ENCODE measurements at places on chromosomes 1 and 21.

GRCh38 chr1:33086384-33086850, 5.5 kb downstream of the AZIN2 start:
- DNase-seq = peak; percentile 79

- DNase-seq = peak; percentile 46
Measured at GRCh38 chr1:5975133-5975880, 16.9 kb downstream of the NPHP4 start.

- no peak for DNase-seq
Measured at GRCh38 chr1:178693366-178693765, 31.7 kb upstream of the RALGPS2 start.

GRCh38 chr1:84385347-84385746, 12.9 kb upstream of the DNASE2B start:
- no peak for DNase-seq

DNA sequence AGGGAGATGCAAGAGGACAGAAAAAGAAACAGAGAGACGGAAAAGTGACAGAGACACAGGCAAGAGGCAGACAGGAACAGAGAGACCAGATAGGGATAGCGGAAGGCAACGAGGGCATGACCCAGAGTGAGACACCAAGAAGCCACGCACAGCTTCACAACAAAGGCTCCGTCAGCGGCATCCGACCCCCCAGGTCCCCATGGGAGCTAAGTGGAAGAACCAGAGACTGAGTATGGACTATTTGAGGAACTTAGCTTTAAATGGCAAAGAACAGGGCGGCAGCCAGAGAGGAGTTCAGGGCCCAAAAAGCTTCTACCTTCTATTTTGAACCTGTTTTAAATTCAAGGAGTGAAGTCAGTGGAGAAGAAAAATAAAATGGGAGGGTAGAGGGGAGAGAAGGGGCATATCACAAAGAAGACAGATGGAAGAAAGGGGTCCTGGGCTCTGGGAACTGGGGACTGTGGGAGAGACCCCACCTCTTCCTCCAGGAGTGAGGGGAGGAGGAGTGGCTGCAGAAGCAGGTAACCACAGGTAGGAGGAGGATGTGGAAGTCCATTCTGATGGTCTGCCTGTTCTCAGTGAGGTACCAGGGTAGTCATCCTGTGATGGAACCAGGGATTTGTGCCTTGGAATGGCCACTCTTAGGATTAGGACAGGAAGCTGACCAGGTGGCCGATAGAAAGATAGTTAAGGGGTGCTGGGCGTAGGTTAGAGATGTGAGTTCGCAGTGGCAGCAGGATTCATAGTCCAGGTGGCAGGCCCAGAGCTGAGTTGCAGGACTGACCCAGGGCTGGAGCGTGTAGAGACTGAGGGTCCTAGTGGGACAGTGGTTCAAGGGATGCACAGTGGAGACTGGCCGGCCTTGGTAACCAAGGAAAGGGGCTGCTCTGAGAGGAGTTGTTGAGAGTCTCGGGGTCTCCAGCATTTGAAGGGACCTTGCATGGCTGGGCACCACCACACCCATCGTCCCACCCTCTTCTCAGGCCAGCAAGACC, 37.7 kb downstream of the CSMD2 start:
- no peak for DNase-seq

DNA sequence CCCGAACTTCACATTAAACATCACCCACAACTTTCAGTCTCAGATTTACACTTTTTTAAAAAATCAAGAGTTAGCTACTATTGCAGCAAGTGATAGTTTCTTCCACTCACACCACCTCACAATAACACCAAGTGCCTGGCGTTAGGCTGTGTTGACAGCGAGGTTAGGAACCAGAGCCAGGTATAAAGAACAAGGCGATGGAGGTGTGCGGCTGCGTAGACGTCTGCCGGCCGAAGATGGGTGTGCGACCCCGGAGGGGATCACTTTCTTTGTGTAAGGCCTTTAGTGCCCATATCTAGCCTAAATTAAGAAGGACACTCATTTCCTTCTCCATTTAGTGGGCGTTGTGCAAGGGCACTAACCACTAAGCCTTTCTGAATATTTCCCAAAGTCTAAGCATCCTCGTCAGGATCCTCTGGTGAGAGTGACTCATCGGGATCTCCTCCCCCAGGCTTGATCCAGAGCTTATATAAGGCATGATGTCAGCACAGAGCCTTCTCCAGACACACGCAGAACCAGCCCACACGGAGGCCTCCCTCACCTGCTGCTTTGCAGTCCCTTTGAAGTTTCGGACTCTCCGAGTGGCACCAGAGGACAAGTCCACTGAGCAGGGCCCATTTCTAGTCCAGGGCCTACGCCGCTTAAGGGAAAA, 11.8 kb downstream of the NHLH2 start:
- DNase-seq = no peak

- no peak for DNase-seq
Measured at GRCh38 chr1:116585886-116586285, 15.1 kb upstream of the CD58 start.

GRCh38 chr1:147217141-147217540, 8.0 kb downstream of the FMO5 start:
- DNase-seq = no peak

GRCh38 chr1:100440075-100440809, 87.9 kb downstream of the CDC14A start:
- no peak for DNase-seq

GRCh38 chr1:191530928-191531327, 627.3 kb upstream of the RGS18 start:
- no peak for DNase-seq

GRCh38 chr1:67317803-67318202, 10.1 kb downstream of the IL12RB2 start:
- no peak for DNase-seq

DNA sequence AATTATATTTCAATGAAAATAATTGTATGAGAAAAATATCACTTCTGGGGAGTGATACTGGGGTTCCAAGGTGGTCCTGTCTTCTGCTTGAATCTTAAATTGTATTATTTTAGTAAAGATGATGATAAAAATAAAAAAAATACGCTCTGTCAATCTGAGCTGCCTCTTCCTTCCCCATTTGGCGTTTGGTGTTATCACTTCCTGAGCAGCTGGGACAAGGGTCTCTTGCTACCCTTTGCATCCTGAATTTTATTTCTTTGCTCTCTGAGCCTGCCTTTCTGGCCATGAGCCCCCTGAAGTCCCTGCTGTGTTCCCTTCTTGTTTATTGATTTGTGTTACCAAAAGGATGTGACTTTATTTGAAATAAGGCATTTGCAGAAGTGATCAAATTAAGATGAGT, 111.0 kb downstream of the KCNJ6 start:
- DNase-seq = no peak

- no peak for DNase-seq
Measured at GRCh38 chr21:37557261-37557950, 190.8 kb downstream of the DYRK1A start.

DNA sequence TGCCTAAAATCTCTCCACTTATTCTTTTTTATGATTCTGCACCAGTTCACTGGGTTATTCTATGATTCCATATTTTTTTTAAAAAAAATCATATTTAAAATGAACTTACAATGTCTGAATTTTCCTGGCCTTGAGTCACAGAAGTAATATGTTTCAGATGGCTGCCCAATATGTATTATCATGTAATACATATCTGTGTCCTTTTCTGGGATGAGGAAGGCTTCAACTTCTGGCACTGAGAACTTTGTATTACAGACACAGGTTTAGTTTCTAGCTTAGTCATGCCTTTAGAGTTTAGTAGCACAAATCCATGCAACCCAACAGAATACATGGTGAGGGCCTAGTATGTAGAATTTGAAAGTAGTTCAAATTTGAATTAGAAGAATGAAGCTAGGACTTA, 7.8 kb upstream of the HSD17B7 start:
- DNase-seq = no peak

DNA sequence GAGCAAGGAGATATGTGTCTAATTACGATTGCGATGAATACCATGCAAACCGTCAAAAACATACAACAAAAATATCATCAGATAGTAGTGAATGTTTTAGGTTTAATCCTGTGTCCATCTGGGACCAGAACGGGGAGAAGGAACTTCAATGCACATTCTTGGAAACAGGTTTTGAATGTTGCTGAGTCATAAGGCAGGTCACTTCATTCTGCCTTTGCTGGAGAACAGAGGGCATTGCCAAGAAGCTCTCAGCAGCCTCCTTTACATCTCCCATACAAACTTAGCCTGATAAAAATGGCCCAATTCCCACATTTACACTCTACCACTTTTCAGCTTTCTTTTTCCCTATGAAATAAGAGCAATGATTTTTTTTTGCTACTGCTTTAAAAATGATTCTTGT, 78.0 kb upstream of the KCNJ6 start:
- DNase-seq = no peak

GRCh38 chr1:212503714-212504113, 71.0 kb downstream of the NENF start:
- no peak for DNase-seq

- peak; percentile 47 for DNase-seq
Measured at GRCh38 chr1:37945743-37946702, 830 bp downstream of the INPP5B start.

DNA sequence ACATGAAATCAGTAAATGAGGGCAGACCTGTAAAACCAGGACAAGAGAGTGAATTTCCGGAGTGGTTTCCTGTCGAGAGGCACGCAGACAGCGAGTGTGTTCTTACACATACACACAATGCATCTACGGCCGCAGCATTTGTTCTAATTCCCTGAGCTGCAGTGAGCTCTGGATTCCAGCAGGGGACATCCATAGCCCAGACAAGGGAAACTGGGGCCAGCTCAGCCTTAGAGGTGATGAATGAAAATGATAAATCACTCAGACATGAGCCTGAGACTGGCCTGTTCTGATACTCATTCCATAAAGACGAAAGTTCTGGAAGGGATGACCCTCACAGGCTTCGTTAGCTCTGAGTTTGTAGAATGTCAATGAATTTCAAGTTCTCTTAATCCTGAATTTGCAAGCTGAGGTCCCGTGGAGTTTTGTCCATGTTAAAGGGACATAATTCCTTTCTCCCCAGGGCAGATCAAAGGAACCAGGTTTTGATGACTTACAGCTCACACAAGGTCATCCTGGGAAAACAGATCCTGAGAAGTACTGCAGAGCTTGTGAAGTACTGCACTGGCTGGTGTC, 207.9 kb upstream of the C1orf87 start:
- DNase-seq = peak; percentile 80

DNA sequence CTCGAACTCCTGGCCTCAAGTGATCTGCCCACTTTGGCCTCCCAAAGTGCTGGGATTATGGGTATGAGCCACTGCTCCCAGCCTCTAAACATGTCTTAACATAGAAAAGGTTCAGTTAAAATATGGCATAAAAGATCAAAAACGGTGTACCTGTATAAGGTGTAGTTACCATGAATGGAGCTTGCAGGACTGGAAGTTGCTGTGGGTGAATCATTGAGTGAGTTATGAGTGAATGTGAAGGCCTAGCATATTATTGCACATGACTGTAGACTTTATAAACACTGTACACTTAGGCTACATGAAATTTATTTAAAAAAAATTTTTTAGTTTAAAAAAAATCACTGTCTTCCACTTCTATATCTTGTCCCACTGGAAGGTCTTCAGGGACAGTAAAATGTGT, 15.7 kb downstream of the ABCD3 start:
- DNase-seq = no peak

GRCh38 chr1:192592981-192593708, 17.6 kb downstream of the RGS1 start:
- no peak for DNase-seq

DNA sequence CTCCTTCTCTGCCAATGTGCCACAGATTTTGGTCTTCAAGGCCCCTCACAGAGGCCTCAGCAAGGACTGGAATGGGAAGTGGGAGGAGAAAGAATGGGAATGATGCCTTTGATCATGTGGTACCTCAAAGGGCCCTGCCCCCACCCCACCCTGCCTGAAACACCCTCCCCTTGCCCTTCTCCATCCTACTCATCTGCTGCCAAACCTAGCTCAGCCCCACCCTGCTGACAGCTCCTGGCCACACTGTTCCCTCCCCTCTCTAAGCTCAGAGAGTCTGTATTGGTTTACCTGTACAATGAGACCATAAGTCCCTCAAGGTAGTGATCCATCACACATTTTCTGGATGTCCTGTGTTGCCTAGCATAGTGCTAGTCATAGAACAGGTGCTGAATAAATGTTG, 6.7 kb upstream of the ARHGAP30 start:
- no peak for DNase-seq

- DNase-seq = no peak
Measured at GRCh38 chr1:234148350-234148749, 224.9 kb upstream of the COA6 start.

GRCh38 chr1:58857680-58858673, 74.1 kb upstream of the JUN start:
- no peak for DNase-seq

DNA sequence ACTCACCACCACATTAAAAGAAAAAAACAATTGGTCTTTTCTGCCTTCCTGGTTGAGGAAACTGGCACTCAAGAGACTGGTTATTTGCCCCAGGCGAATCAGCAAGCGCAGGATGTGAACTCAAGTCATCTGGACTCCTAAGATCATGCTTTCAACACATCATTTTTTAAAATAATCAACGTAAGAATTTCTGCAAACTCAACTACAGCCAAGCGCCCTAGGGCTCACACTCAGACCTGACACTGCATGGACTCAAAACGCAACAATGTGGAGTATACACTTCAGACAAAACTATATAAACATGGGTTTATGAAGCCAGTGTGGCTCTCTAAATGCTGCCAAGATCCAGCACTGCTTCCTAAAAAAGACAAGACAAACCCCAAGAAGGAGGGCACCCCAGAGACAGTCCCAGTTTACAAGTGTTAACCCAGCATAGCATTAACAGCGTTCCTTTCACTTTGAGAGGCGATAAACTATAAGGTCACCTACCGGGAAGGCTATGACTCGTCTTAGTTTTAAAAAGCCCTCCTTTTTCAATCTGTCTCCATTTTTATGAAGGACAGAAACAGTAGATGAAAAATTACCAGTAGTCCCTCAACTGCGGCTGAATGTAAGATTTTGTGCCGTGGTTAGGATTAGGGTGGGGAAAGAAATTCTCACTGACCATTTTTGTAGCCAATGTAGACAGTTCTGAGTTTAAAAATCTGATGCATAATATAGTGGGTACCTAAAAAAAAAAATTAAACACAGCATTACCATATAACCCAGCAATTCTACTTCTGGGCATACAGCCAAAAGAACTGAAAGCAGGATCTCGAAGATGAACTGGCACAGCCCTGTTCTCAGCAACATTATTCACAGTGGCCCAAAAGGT, 54.8 kb downstream of the SIPA1L2 start:
- DNase-seq = no peak

- DNase-seq = no peak
Measured at GRCh38 chr1:239676522-239677273, 290.3 kb downstream of the CHRM3 start.

DNA sequence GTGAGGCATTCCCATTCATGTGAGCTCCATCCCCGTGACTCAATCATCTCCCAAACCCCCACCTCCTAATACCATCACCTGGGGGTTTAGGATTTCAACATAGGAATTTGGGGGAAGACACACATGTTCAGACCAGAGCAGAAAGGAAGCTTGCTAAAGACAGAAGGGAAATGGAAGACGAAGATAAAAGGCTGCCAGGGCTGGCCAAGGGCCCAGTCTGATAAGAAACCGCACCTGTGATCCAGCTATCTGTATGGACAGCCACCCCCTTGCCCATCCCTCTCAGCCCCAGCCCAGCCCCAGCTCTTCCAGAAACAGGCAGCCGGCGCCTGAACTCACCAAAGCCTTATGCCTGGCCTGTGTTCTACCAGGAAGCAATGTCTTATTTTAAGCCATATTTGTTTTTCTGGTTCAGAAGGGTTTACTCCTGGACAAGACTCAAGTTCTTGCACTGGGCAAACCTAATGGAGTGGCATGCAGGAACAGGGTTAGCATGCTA, 198.4 kb upstream of the VAMP3 start:
- no peak for DNase-seq

- no peak for DNase-seq
Measured at GRCh38 chr1:109993885-109994284, 9.3 kb downstream of the AHCYL1 start.

Measured in muscle of arm (tissue), 14 donors.